Activated T-cell treated with anti-CD3 and anti-CD28 coated beads, Interleukin-2, amount 50 U/mL, for 48 hours (primary cell): ENCODE measurements at places on chromosomes 6 and 20.

GRCh38 chr20:17044891-17045290 lies 181.9 kb upstream of the PCSK2 start:
- no peak for DNase-seq

DNA sequence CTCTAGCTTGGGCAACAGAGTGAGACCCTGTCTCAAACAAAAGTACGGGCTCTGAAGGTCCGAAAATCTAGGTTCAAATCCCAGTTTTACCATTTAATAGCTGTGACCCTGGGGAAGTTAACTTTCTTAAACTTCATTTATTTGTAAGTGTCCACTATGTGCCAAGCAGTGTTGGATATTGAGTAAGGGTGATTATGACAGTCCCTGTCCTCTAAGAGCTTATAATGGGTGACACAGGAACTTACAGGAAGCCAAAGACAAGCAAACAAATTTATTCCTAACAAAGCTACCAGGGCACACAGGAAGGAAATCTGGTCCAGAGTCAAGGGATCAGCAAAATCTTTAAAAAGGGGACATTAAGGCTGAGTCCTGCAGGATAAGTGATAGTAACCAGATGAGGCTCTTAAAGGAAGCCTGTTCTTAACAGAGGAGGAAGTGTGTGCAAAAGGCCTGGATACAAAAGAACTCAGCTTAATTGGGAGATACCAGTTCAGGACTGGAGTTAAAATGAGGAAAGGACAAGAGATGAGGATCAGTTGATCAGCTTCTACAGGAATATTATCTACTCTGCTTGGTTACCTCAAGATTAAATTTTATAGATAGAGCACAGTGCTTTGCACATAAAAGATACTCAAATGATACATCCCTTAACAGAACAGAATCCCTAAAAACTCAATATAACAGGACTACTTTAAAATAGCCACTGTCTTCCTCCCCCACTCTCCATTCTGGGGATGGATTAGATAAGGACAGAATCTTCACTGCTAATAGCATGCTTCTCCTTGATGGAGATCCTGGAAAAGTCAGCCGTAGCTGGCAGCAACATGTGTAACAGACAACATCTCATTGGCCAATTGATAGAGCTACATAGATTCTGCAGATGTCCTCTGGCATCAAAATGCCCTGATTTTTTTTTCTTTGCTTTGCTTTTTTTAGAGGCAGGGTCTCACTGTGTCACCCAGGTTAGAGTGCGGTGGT lies 6.1 kb downstream of the SNX3 start:
- no peak for DNase-seq

GRCh38 chr6:136967876-136968752 lies 46.0 kb downstream of the SLC35D3 start:
- DNase-seq: peak; percentile 76

GRCh38 chr6:148761527-148762011 lies 14.7 kb downstream of the UST start:
- peak; percentile 40 for DNase-seq

DNA sequence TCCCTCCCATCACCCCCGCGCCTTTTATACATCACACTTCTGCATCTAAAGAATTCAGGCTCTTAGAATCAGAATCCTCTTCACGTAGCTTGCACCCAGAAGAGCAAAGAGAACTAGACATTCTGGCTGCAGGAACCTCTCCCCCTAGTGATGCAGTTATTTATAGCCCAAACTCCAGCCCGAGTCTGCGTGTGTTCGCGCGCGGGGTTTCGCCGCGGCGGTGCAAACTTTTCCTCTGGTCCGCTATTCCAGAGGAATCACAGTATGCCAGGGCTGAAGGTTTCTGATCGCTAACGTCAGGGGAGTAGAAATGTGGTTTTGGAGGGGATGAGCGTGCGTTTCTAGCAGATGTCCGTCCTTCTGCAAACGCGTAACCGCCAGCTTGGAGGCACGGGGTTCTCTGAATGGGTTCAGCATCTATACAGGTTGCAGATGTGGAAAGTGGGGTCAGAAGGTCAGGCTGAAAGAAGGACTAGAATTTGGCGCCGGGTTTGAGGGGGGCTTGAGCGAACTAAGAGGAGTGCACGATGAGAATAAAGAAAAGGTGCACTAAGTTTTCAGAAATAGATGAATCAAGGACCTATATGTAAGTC lies 1.8 kb downstream of the EPHA7 start:
- DNase-seq: peak; percentile 19

GRCh38 chr6:106849676-106850332 lies 124.7 kb downstream of the CD24 start:
- DNase-seq: no peak

- DNase-seq: no peak
Measured at GRCh38 chr20:53517146-53517545, 76.5 kb downstream of the ZNF217 start.

DNA sequence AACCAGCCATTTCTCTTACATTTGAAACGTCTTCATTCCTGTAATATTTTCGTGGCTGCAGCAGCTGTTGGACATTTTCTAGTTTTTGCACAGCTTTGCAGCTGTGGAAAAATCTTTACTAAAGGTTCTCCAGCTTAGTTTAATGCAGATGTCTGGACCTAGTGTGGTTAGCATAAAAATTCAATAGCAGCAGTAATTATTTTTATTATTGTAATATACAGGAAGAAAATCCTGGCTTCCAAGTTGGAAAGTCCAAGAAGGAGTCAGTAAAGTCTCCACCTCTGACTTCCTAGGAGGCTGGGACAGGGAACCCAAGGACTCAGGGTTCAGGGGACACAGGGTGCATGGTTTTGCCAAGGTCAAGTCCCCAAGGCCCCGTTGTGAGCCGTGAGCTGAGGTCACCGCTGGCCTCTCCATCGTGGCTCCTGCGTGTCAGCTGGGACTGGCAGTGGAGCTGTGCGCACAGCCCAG lies 230.6 kb downstream of the FNDC1 start:
- no peak for DNase-seq

- no peak for DNase-seq
Measured at GRCh38 chr6:31621991-31622390, 1.5 kb downstream of the PRRC2A start.

GRCh38 chr6:158396136-158396535 lies 83.9 kb downstream of the TULP4 start:
- DNase-seq: no peak

- no peak for DNase-seq
Measured at GRCh38 chr6:27168586-27169443, 78.7 kb upstream of the PRSS16 start.

GRCh38 chr20:63689046-63690002 lies 7.1 kb upstream of the TNFRSF6B start:
- DNase-seq: no peak

DNA sequence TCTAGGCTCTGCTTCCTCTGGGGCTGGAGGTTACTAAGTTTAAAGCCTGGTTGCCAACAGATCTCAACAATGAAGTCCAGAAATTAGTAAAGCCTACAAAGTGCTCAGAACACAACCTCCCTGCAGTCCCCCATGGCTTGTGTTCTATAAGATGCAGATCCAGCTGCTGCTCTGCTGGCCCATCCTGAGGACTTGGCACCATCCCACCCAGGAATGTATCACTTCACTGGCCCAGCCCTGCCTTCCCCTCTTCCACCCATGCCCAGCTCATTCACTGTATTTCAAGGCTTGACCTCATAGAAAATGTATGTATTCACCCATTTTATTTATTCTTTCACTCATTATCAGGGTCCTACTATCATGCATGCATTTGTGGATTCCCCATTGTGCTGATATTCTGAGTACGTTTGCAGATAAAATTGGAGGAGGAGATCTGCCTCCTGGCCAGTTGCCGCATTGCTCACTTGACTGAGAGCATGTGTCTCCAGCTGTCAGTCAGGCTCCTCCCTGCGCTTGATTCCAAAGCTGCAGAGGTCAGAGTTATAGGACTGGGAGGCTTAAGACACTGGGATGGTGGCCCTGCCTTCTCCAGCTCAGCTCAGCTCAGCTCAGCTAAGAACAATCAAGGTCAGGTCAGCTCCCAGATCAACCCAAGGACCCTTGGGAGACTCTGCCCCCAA lies 104.8 kb downstream of the MAFB start:
- no peak for DNase-seq

GRCh38 chr6:76451926-76452709 lies 379.7 kb upstream of the IMPG1 start:
- no peak for DNase-seq

DNA sequence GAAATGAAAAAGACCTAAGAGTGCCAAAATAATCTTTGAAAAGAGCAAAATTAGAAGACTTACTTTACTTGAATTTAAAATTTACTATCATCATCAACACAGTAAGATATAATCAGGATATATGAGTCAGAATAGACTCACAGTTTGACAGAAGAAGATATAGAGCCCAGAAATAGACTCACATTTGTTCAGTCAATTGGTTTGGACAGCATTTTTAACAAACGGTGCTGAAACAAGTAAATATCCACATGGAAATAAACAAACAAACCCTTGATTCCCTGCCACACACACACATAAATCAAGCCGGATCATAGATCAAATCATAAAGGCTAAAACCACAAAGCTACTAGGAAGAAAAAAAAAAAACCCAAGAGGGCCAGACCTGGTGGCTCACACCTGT lies 291.1 kb downstream of the ADGRG6 start:
- DNase-seq: no peak

DNA sequence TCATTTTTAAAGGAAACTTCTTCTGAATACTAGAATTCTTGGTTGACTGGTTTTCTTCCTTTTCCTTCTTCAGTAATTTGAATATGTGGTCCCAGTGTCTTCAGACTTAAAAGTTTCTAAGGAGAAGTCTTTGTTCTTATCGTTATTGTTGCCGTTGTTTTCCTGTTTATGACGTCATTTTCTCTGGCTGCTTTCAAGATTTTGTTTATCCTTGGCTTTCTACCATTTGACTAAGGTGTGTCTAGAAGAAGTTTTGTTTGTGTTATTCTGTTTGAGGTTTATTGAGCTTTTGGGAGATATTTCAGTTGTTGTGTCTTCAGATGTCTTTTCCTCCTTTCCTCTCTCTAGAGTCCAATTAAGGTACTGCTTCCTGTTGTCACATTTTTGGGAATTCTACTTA lies 24.5 kb downstream of the CDYL start:
- DNase-seq: no peak

- DNase-seq: no peak
Measured at GRCh38 chr6:146281651-146282362, 252.9 kb downstream of the GRM1 start.

- no peak for DNase-seq
Measured at GRCh38 chr20:60255866-60256265, 297.6 kb downstream of the CDH26 start.

- no peak for DNase-seq
Measured at GRCh38 chr6:1820165-1820564, 210.4 kb downstream of the FOXC1 start.

GRCh38 chr20:49987015-49987867 lies 4.5 kb downstream of the SNAI1 start:
- DNase-seq: no peak

- DNase-seq: no peak
Measured at GRCh38 chr6:118665011-118665410, 13.6 kb upstream of the CEP85L start.

- no peak for DNase-seq
Measured at GRCh38 chr6:53049415-53049814, 15.8 kb upstream of the FBXO9 start.

DNA sequence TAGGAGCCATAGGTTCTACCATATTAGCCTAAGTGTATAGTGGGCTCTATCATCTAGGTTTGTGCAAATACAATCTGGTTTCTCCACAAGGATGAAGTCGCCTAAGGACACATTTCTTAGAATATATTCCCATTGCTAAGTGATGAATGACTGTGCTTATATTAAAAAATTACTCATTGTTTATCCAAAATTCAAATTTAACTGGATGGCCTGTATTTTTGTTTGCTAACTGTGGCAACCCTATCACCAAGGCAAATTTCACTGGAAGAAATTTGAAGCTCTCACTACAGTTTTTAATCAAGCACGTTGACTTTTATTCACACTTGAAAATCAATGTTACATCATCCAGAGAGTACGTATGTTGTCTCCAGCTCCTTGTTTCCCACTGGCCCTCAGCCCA lies 13.9 kb downstream of the GCM2 start:
- no peak for DNase-seq

DNA sequence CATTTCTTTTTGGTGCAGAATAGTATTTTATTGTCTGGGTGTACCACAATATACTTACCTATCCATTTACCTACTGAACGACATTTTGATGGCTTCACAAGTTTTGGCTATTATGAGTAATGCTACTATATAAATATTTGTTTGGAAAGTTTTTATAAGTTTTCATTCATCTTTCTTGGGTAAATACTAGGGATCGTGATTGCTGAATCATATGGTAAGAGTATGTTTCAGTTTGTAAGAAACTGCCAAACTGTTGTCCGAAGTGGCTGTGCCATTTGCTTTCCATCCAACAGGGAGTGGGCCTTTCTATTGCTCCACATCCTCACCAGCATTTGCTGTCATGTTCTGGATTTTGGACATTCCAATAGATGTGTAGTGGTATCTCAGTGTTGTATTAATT lies 104.2 kb downstream of the CDYL start:
- no peak for DNase-seq

DNA sequence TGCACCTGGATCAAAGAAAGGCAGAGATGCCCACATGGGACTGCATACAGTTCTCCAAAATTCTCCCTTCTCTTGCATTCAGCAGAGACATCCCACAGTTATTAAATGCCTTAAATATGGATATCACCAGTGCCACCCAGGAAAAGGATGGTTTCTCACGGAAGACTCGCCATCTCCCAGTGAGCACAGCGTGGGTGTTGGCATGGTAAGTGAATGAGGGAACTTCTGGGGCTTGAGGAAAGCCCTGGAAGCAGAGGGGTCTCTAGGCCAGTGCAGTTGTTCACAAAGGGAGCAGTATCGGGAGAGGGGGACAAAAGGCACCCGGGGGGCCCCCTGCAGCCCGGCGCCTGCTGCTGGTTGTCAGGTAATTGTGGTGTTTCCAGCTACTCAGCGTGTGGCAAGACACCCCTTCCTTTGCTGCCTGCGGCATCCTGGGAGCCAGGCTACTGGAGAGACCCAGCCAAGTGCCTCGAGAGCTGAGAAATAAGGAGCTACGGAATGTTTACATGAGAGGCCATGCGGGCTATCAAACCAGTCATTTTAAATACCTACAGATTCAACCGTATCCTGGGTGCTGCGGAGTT lies 125.4 kb downstream of the PXDC1 start:
- DNase-seq: no peak

- DNase-seq: no peak
Measured at GRCh38 chr20:62534526-62535221, 58.9 kb upstream of the GATA5 start.

DNA sequence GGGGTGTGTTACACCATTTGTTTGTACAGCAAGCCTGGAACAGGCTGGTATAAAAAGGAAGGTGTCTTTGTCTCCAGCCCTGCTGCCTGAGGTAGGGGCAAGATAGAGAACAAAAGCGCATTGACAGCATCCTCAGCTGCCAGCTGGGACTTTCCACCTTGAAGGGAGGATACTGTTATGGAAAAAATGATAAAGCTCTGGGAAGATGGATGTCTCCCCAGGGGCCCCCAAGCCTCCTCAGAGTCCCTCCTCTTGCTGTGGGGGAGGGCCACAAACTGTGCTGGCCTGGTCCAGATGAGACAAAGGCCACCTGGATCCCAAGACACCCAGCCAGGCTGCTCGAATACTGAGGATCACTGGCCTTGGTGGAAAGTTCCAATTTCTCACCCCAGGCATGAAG lies 13.0 kb downstream of the REM1 start:
- no peak for DNase-seq
